Sigmoid colon (tissue), 7 donors: ENCODE measurements at places on chromosomes 5 and 9. TPM values are rescaled to one million over a fixed set of nuclear protein-coding genes. Genes with fewer than 3 reads are reported as not detected.

DNA sequence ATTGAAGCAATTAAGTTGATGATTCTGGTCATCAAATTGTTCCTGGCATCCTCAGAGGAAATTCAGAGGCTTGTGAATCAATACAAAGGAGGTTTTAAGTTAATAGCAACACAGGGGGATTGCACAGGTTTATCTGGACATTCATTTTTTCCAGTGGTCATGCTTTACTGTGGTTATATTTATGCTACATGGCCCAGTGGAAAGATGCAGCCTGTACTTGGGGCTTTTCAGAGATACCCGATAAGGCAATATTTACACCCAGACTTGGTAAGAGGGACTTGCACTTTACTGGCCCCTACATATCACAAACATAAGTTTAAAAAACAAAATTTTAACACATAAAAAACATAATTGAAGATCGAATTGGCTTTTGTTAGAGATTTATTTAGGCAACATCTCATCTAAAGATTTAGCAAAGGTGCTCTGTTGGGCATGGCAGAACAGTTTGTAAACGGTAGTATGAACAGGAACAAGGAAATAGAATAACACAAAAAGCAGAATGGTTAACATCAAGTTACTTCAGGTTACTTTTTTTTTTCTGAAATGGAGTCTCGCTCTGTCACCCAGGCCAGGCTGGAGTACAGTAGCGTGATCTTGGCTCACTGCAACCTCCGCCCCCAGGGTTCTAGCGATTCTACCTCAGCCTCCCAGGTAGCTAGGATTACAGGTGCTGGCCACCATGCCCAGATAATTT is 49.7 kb upstream of the GLDC start:
- no peak for DNase-seq

DNA sequence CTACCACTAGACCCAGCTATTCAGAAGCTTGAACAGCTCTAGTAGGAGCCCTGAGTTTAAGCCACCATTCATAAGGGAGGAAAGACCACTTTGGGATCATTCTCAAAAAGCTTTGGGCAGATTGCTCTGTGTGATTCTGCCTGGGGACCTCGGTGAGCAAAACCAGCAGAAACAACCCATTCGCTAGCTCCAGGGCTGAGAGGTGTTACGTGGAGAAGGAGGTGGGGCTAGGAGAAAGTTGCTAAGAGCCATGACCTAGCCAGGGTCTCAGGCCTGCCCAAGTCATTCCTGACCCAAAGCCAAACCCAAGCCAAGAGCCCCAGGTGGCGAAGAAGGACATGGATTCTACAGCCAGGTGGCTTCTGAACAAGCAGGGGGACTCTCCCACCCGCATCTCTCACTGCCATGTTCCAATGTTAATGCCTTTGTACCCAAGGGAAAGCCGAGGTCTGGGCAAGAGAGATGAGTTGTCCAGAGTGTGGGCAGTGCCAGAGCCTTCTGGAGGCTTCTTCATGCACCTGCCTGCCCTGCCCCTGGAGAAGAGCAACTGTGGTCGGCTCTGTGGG is 4.0 kb upstream of the BARHL1 start:
- no peak for DNase-seq

DNA sequence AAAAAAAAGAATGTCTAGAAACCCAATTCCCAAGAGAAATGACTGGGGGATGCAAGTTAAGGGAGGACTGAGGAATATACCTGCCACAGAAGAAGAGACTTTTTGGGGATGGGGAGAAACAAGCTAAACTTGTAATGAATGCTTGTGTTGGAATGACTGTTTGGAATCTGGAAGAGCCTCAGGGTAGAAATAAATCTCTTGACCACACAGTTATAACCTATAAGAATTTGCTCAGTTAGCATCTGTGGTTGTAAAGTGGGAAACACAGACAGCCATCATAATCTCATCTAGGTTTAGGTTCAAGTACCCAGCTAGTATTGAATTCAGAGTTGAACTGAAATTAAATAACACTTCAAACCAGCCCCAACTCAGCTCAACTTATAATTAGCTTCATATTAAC is 678.3 kb upstream of the CHD1 start:
- DNase-seq, result no peak

DNA sequence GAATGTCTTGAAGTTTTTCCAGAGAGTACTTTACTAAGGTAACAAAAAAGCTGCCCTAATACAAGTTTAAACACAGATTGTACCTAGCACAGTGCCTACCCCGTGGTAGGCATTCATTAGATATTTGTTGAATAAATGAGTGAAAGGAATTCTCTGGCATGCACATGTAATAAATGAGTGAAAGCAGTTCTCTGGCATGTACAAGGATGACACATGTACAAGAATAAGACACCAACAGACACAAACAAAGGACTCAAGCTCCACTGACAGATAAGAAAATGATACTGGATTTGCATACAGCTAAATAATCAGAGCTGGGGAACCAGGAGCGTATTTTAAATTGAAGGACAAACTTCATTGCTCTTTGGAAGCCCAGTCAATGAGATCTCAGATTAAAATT is 535.8 kb downstream of the EFNA5 start:
- no peak for DNase-seq

DNA sequence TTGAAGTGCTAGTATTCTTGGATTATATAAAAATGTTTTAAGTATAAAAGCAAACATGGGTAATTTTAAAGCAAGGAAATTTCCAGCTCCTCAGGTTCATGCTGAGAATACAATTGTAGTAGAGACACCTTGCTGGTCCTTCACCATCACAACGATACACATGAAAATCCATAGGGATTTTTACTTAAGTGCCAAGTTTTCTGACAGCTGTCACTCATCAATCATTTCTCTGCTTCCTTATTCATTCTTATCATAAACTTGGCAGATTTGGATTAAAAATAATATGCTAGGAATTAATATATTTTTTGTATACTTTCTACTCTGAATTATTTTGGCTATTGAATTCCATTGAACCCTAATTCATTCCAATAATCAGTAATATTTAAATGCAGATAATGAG is 167.9 kb upstream of the PTGER4 start:
- no peak for DNase-seq

DNA sequence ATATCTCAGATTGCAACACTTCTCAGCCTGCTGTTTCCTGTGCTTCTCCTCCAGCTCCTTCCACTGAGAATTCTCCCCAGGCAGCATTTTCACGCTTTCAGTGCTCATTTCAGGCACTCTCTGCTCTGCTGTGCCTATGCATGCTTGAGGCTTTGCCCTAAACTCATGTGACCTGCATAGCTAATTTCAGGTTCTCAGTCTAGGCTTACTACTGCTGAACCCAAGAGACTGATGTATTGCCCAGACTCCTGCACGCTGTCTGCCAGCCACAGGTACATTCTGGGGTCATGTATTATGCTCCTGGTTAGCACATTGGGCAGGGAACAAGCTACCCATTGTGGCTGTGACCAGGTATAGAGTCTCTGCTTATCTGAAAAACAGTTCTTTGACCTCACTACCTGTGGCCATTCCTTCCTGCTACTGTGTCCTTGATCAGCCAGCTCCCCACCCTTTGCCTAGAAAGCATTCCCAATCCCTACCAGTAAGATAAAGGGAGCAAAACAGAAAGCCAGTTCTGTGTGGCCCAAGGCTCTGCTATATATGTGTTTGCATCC is 34.7 kb downstream of the PIP5K1B start:
- DNase-seq, result no peak

Gene TTC16
- polyA plus RNA-seq, result not detected

Gene MEGF10
- under 0.01 TPM for polyA plus RNA-seq
